ENCODE measurements at places on chromosomes 5 and 9. TPM values are rescaled to one million over a fixed set of nuclear protein-coding genes. Genes with fewer than 3 reads are reported as not detected.

TMEFF1 gene
- 2.4 TPM for total RNA-seq

GRCh38 chr5:60173667-60174066 is 280.1 kb upstream of the PDE4D start:
- DNase-seq: no peak

IGFBPL1 gene
- not detected for total RNA-seq

SPATA31A3 gene
- not detected for total RNA-seq

DNA sequence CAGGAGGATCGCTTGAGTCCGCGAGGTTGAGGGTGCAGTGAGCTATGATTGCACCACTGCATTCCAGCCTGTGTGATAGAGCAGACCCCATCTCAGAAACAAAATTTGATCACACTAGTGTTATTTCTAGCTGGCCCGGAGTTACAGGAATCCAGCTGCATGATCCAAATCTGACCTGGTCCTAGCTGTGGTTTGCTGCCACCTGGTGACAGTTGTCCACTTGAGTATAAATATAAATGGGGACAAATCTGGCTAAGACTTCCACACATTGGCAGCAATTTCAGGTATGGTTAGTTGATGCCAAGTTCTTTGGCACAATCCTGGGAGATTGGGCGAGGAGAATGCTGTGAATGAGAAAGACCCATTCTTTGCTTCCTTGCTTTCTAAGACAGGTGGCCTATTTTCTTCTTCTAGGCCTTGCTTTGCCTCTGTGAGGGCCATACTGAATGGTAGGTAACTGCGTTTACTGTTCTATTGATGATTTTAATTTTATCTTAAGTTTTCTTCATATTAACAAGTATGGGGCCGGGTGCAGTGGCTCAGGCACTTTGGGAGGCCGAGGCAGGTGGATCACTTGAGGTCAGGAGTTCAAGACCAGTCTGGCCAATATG is 35.4 kb downstream of the UBE2R2 start:
- peak; percentile 61 for DNase-seq

DNA sequence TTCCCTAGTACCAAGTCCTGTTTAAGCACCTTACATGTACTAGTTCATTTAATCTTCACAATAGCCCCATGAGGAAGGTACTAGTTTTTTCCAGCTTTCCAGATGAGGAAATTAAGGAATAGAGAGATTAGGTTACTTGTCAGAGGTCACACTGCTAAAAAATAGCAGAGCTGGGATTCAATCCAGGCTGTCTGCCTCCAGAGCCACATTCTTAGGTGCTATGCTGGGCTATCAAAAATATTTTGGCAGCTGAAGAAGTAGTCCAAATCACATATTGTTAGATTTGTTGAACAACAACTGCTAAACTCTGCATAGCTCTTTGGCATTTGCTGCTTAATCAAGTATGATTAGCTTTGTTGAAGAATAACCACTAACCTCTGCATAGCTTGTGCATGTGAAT is 591.5 kb upstream of the KLF4 start:
- no peak for DNase-seq
